ENCODE measurements at places on chromosomes 12 and 14.

DNA sequence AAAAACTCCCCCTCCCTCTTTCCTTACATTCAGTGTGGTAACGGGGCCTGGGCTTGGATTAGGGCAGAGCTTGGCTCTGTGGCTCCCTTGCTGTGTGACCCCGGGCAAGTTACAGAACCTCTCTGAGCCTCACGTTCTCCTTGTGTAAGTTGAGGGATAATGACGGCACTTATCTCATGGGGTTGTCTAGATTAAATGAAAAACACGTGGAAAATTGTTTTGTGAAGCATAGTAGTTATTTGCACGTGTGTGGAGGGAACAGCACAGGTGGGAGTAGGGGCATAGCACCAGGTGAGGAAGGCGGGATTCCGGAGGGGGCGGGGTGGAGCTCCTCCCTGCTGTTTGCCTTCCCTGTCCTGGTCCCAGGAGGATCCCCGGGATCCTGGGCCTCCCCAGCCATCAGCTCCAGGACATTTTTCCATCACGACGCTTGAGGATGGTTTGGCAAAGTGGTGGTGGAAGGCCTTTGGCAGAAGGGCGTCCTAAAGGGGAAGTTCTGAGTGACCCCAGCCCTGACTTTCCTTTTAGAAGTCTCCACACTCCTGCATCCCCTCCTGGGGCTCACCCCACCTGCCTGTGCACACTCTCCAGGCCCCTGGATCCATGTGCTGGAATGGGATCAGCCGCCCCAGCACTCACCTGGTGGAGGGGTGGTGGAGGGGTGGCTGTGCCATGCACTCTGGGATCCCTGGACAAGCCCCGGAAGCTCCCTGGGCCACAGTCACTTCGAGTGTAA, 22.7 kb downstream of the LRTM2 start:
- DNase-seq = no peak

DNA sequence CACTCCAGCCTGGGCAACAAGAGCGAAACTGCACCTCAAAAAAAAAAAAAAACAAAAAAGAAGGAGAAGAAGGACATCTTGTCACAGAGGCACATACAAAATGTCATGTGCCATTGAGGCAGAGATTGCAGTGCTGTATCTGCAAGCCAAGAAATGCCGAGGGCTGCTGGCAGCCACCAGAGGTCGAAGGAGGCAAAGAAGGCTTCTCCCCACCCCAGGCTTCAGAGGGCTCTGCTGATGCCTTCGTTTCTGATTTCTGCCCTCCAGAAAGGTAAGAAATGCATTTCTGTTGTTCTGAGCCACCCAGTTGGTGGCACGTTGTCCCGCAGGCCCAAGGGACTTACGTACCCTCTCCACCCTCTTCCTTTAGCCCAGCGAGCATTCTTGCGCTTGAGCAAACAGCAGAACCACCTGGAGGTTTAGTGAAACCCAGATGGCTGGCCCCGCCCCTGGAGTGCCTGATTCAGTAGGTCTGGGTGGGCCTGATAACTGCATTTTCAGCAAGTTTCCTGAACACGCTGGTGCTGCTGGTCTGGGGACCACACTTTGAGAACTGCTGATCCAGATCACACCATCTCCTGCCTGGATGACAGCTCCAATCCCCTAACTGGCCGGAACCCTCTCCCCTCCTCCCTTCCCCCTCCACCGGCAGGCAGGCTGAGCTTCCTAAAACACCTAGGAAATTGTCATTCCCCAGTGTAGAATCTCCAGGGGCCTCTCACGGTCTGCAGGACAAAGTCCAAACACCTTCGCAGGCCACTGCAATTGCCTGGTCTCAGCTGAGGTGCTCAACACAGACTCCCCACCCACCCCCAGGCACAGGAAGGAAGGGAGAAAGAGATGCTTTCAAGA, 21.1 kb upstream of the SCARB1 start:
- DNase-seq = no peak

- DNase-seq = no peak
Measured at GRCh38 chr14:72663076-72663487, 230.8 kb downstream of the DPF3 start.

DNA sequence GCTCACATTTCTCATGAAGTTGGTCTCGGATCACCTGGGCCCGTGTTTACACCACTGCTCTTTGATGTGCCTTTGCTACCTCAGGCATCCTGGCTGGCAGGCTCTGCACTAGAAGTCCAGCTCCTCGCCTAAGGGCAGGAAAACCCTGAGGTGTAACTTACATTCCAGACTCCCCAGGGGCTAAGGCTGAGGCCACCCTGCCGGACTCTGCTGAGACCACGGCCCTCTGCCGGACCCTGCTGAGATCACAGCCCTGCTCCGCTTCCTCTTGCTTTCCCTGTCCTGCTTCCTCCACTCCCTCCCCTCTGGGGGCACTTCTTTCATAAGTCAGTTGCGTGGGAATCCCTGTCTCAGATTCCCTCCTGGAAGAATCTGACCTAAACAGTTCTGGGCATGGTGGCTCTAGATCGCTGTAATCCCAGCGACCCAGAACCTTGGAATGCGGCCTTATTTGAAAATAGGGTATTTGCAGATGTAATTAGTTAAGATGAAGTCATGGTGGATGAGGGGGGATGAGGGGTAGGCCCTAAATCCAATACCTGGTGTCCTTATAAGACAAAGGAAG, 17.2 kb downstream of the RILPL1 start:
- DNase-seq = no peak

GRCh38 chr14:50882932-50883826, 11.3 kb downstream of the ABHD12B start:
- no peak for DNase-seq

GRCh38 chr12:60710246-60710645, 1114.4 kb downstream of the SLC16A7 start:
- no peak for DNase-seq

DNA sequence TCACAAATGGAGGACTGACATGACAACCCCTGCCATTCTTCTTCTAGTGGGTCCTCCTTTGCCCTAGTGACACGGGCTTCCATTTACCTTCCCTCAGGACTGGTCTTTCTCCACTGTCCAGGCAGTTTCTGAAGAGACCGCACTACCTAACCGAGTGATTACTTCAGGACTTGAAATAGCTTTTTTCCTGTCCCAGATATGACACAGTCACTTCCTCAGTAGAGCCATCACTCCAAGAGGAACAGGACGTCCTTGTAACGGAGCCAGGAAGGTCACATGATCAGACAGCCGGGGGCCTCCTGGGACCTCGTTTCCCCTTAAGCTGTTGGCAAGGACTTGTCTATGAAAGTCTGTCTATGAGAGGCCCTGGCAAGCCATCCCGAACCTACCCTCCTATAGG, 62.3 kb downstream of the FOS start:
- DNase-seq = no peak

DNA sequence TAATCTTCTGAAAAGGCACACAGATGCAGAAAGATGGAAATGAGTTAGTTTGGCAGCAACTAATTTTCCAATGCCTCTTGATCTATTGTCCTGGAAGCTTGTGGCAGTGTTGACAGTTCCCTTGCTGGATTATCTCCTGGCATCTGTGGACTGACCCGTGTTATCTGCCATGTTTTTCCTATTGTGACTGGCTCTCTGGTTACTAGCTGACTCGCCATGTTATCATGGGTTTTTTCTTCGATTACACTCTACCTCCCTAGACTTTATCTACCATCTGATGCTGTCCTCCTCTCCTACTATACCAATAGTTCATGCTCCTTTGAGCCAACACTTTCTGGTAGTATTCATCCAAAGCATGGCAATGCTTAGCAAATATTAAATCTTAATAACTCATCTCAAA, 63.3 kb upstream of the FLRT2 start:
- DNase-seq = no peak

GRCh38 chr12:1517734-1518525, 76.5 kb downstream of the FBXL14 start:
- DNase-seq = no peak

DNA sequence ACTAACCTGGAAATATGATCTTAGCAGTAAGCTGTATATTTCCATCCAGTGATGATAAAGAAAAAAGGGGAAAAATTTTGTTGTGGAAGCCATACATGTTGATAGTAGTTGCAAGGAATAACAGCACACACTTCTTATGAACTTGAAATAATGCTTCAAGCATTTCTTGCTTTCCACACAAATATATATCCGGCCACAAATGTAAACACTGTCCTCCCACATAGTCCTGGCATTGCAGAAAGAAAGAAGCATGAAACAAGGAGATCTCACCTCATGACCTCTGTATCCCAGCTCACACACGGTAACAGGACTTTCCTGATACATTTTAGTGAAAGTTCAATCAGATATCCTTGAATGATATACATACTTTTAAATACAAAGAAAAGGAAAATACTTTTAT, 56.0 kb downstream of the LLPH start:
- DNase-seq = no peak

- DNase-seq = no peak
Measured at GRCh38 chr12:15731940-15732339, 57.2 kb downstream of the EPS8 start.

- no peak for DNase-seq
Measured at GRCh38 chr12:30934811-30935210, 8.3 kb downstream of the TSPAN11 start.

DNA sequence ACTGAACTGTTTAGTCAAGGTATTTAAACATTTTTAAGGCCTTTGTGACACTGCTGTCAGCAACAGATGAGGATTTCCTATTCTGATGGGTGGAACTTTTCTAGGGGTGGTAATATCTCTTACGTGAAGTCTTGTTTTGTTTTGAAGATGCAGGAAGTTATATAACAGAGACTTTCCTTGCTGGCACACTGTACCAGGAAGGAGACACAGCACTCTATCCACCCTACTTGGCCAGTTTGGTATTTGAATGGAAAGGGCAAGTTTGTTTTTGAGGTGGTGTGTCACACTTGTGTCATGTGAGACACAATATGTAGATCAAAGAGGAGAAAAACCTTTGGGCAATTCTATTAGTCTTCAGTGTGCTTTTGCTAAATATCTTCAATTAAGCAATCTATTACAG, 51.6 kb upstream of the SRP54 start:
- DNase-seq = no peak

DNA sequence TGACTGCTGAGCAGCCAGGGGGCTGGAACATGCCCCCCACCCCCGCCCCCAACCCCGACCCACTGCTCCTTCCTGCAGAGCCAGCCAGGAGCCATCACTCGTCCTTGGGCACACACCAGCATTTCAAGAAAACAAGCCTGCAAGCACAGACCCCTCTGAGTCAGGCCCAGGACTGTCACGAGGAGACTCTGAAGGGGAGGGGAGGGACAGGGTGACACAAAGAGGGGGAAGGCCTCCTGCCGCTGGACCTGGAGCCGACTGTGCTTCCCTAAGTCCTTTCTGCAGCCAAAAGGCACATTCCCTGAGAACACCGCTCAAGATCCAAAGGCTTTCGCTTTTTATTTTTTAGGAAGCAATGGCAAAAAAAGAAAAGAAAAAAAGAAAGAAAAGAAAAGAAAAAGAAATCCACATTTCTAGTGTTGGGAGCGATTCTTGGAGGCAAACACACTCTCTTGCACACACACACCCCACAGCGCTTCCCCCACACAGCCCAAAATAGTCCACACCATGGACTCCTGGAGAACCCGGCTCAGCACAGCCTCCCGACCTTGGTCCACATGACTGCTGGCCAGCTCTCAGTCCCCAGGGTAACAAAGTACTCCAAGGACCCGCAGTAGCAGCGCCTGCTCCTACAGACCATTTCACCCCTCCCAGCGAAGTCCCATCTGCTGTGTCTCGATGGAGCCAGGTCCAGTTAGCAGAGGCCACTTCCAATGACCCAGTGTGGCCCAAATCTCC, 101.7 kb downstream of the DPF3 start:
- DNase-seq = no peak

DNA sequence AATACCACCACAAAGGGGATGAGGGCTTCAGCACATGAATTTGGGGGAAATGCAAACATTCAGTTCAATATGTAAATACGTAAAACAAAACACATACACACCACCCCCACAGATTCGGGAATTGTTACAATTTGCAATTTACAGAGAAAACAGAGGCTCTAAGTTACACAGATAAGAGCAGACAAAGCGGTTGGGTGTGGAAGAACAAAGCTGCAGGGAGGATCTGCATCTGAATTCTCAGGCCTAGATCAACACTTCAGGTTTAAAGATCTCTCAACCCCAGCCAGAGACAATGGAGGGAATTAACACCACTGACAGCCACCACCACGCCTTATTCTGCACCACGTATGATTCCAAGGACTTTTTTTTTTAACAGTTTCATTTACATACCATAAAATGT, 375.5 kb downstream of the BCL11B start:
- no peak for DNase-seq

DNA sequence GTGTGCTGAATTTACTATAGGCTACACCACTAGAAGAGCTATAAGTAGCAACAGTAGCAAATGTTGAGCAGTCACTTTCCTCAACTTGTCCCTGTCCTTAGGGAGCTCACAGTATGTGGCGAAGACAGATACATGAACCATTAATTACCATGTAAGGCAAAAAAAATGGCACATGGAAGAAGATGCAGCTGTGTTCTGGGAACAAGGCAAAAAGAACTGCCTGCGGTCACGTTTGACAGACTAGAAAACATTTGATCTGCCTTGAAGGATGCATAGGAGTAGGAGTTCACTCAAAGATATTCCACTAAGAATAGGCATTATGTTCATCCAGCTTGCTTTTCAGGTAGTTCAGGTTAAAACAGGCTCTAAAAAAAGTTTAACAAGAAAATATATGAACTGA, 46.5 kb upstream of the IFNG-AS1 start:
- no peak for DNase-seq

GRCh38 chr14:90297876-90298629, 33.7 kb downstream of the NRDE2 start:
- no peak for DNase-seq

- DNase-seq = peak; percentile 5
Measured at GRCh38 chr12:97308576-97309198, 153.9 kb upstream of the RMST start.

DNA sequence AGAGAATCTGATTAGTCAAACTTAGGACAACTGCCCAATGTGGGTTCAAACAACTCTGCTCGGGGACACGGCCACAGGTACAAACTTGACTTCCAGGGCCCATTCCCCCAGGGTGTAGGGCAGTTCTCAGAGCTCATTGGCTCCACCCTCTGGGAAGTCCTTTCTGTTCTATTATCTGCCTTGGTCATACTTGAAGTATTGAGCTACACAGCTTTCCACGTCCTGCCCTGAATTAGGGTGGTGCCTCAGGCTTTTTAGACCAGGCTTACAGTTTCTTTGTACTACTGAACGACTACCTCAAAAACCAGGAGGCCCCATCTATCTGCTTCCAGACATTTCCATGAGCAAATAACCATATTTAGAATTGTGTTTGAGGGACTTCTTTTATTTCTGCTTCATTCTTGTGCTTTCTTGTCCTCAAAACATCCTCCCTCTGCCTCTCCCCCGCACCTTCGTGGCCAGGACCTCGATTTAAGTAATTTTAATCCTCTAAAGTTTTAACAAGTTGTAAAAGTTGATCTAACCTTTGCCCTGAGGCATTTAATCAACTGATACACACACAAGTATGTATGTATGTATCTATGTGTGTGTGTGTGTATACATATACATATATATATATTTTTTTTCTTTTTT, 281.7 kb upstream of the AMIGO2 start:
- DNase-seq = no peak

- no peak for DNase-seq
Measured at GRCh38 chr12:76197283-76197682, 112.8 kb upstream of the NAP1L1 start.

GRCh38 chr14:73238941-73239340, 1.6 kb downstream of the PAPLN start:
- DNase-seq = no peak

Measured in HTR-8/SVneo (cell line).